Fibroblast of gingiva (primary cell): ENCODE measurements at places on chromosomes 11 and 22.
A peak's percentile ranks its signal among the peaks of the same experiment; 100 is the strongest.

- DNase-seq: peak; percentile 51
Observed at GRCh38 chr11:35787013-35787504, 124.5 kb downstream of the TRIM44 start.

DNA sequence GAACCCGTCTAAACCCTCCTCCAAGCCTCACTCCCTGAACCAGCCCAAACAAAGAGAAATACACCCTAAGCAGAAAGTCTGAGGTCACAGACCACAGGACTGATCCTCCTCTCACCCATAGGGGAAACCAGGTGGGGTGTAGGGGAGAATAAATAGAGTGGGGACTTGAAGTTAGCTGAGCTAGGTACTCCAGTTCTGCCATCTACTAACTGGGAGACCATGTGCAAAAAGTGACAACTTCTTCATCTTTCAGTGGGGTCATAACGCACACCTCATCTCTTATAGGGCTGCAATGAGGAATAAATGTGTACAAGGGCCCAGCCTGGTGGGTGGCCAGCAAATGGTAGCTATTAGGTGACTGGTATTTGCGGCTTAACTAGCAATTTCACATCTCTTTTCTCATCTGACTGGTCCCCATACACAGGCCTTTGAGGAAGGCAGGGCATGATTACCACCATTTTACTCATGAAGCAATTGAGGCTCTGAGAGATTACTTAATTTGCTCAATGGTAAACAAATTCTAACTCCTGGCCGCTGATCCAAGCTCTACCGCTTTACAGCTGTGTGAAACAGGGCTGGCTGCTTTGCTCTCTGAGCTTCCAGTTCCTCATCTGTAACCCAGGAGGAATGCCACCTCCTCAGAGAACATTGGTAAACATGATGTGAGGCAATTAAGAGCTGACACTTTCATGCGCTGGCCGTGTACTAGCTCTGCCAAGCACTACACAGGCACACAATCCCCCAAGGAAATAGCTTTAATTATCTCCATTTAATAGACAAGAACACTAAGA lies 16.6 kb downstream of the TBC1D10A start:
- DNase-seq: peak; percentile 96

DNA sequence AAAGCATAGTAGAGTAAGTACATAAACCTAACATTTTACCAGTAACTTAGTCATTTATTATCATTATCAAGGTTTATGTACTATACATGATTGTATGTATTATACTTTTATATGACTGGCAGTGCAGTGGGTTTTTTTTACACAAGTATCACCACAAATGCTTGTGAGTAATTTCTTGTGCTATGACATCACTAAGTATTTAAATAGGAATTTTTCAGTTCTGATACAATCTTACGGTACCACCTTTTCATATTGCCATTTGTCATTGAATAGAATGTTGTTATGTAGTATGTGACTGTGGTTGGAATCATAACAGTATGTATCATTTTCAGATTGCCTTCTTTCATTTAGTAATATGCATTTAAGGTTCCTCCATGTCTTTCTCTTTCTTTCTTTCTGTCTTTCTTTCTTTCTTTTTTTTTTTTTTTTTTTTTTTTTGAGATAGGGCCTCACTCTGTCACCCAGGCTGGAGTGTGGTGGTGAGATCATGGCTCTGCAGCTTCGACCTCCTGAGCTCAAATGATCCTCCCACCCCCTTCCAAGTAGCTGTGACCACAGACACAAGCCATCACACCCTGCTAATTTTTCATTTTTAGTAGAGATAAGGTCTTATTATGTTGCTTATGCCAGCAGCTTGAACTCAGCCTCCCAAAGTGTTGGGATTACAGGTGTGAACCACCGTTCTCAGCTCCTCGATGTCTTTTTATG lies 18.6 kb downstream of the ATM start:
- no peak for DNase-seq

DNA sequence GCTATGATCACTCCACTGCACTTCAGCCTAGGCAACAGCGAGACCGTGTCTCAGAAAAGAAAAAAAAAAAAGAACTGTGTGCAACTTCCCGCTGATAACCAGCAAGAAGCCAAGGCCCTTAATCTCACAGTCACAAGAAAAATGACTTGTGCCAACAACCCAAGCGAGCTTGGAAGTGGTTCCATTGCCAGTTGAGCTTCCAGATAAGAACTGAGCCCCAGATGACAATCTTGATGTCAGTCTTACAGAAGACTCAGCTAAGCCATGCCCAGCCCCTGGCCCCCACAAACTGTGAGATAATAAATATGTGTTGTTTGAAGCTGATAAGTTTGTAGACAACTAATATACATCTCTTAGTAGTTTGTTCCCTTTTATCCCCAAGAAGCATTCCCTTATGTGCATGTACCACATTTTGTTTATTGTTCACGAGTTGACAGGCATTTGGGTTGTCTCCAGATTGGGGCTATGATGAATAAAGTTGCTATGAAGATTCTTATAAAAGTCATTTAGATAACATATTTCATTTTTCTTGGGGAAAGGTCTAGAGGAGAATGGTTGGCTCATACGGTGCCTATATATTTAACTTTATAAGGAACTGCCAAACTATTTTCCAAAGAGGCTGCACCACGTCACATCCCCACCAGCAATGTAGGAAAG lies 85.9 kb downstream of the TIMP3 start:
- DNase-seq: no peak

- no peak for DNase-seq
Observed at GRCh38 chr11:96906476-96906875, 516.7 kb downstream of the JRKL start.

DNA sequence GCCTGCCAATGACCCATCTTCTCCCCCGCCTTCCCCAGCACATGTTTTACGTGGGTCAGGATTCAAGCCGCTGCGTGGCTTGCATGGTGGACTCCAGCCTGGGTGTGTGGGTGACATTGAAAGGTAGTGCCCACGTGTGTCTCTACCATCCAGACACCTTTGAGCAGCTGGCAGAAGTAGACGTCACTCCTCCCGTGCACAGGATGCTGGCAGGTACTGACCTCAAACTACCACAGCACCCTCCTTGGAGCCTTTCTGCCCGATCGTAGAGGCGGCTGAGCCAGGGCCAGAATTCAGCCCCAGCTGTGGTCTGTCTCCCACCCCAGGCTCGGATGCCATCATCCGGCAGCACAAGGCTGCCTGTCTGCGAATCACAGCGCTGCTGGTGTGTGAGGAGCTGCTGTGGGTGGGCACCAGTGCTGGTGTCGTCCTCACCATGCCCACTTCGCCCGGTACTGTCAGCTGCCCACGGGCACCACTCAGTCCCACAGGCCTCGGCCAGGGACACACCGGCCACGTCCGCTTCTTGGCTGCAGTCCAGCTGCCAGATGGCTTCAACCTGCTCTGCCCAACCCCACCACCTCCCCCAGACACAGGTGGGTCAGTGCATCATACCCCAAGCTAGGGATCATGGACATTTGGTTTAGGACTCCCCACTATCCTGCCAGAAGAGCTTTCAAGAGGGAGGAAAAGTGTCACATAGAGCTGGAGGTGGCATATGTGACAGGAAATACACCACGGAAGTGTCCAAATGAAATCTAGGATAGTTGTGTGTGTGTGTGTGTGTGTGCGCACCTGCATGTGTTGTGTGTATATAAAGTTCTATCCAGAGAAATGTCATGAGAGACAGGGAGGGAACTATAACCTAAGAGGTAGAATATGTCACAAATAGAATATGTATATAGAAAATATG lies 10.6 kb upstream of the RELT start:
- no peak for DNase-seq

DNA sequence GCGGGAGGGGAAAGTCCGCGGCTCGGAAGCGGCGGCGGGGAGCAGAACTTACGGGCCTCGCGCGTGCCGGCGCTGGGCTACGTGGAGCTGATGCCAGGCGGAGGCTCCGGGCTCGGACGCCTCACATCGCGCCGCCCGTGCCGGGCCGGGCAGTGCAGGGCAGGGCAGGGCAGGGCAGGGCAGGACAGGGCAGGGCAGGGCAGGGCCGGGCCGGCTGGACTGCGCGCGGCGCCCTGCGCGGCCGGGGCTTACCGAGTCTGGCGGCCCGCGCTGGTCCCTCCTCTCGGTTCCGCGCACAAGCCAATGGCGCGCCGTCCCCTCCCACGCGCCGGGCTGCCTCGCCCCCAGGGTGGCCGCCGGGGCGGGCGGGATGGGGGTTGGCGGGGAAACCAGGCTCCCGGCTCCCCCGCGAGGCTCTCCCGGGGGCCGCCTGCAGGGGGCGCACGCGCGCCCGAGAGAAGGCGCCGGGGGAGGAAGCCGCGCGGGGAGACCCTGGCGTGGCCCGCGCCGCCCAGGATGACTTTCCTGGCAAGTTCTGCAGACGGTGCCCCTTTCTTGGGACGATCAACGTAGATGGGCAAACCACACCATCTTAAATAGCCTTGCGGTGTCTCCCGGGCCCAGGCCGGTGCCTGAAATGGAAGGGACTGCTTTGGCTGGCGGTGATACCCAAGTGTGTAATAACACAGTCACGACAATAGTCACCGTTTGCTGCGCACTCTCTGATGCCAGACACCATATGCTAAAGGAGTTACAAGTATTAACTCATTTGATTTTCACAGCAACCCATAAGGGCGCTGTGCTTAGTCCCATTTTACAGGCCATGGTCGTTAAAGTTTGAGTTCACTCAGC lies at the start of gene TP53I11:
TSS of gene TP53I11 (minus strand) at position 259 of the 852 bp plus-strand sequence. CDS start 12,548 bp downstream, outside the sequence.
- peak; percentile 47 for DNase-seq

GRCh38 chr11:102393272-102393730 lies 46.3 kb downstream of the BIRC2 start:
- DNase-seq: no peak

GRCh38 chr11:120581313-120581712 lies 69.8 kb downstream of the GRIK4 start:
- no peak for DNase-seq

GRCh38 chr22:49543876-49544275 lies 283.8 kb downstream of the BRD1 start:
- DNase-seq: no peak

DNA sequence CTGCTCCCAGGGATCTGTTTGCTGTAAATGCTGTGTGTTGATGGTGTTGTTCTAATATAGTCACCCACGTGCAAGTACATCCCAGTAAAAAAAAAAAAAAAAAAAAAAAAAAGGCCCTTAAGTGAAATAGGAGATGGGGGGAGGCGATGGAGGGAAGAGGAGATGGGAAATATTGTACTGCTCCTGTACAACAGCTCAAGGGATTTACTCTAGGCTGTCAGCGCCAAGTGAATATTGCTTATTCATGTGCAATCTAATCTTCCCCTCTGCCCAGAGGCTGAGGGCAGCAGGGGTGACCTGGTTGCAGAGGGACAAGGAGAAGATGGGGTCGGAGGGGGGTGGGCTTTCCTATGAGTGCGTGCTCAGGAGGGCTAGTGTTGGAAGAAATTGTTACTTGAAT lies 206.2 kb upstream of the CADM1 start:
- DNase-seq: no peak

GRCh38 chr11:62882431-62882749 lies 1.7 kb downstream of the SLC3A2 start:
- no peak for DNase-seq

DNA sequence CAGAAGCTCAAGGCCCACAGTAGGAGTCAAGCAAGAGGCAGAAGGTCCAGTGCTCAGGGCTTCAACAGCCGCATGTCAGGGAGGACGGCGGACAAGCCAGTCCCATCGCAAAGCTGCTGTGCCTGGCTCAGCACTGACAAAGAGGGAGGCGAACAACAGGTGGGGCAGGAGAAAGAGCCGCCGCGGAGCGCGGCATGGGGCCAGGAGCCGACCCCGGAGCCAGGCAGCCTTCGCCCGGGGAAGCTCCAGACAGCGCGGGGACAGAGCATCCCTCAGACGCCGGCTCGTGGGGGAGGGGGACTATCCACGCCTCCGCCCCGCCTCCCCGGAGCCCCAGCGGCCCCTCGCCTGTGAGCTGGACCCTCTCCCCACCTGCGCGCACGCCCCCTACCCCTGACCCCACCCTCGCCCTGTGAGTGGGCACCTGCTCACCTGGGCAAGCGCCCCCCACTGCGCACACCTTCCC lies 369 bp downstream of the DHCR7 start:
- DNase-seq: no peak

GRCh38 chr22:41925783-41926460 lies 684 bp downstream of the TNFRSF13C start:
- peak; percentile 26 for DNase-seq

DNA sequence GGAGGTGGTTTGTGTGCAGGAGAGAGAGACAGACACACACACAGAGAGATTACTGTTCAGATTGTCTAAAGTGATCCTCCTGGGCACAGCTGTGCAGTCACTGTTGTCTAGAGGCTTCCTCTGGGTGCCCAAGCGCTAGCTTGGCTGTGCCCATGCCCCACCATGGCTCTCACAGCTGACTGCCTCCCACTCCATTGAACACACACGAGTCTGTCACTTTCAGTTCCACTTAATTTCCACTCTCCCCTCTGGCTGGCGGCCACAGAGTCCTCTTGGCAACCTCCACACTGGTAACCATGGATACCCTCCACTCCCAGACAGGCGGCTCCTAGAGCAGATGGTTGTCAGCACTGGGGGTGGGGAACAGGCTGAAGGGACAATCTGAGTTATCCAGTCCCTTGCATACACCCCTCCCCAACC lies 29.1 kb downstream of the MAP6 start:
- peak; percentile 22 for DNase-seq

DNA sequence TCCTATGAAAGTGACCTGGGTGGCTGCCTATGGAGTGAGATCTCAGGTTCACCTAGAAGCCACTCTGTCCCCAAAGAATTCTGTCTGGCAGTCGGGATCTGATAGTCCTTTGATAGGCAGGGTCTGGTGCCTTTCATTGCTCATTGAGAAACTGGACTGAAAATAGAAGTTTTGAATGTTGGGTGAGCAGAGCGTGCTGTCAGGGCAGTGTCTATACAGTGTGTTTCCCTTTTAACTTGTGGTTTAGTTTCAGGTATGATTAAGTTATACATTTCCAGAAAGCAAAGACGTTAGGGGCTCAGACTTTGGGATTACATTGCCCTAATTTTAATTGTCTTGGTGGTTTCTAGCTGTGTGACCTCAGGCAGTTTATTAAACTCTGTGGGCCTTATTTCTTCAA lies 111.3 kb upstream of the PAX6 start:
- DNase-seq: no peak

GRCh38 chr11:120385655-120386054 lies 49.4 kb downstream of the ARHGEF12 start:
- DNase-seq: no peak

DNA sequence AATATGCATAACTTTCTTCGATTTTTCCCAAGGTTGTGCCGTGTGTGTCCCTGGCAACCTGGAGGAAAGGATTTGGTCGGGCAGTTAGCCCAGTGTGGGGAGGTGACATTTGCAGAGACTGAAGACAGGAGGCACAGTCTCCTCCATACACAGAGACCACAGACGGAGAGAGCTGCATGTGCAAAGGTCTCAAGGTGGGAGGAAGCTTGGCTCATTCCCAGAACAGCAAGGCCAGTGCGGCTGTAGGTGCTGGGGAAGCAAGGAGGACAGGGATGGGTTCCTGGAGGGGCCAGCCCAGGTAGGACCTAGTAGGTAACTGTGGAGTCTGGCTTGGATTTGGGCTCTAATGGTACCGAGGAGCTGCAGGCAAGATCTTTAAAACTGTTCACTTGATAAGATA lies 20.7 kb upstream of the CPT1A start:
- DNase-seq: no peak

- DNase-seq: no peak
Observed at GRCh38 chr22:48433647-48434046, 1394.0 kb downstream of the BRD1 start.
